ENCODE measurements at places on chromosomes 12 and 14.

GRCh38 chr12:6607751-6608591, 792 bp upstream of the CHD4 start:
- H3K36me3 ChIP-seq = no peaks in the 10 kb centered on the region
- H3K4me3 ChIP-seq = no peak overlapping the region
- DNase-seq = peak; percentile 90
- H3K4me1 ChIP-seq = peaks cover 63% of the 10 kb centered on the region
- H3K27ac ChIP-seq = peak overlapping the region; percentile 95

GRCh38 chr14:93183596-93184317, 940 bp downstream of the MOAP1 start:
- DNase-seq = no peak
- no peaks in the 10 kb centered on the region for H3K27me3 ChIP-seq
- H3K4me3 ChIP-seq = peak overlapping the region; percentile 89
- H3K4me1 ChIP-seq = peaks cover 26% of the 10 kb centered on the region

DNA sequence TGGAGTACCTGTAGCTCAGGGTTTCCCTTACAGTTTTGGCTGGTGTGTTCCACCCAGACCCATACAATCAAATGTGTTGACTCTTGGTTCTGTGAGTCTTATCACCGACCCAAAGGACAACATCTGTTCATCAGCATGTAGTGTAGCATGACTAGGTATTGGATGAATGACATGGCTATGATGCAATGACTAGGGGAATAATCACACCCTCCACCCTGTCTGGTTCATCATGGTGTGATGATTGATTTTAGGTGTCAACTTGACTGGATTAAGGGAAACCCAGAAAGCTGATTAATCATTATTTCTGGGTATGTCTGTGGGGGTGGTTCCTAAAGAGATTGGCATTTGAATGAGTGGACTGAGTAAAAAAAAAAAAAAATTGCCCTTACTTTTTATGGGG, 311.3 kb downstream of the DPF3 start:
- H3K4me3 ChIP-seq = no peak overlapping the region
- no peaks in the 10 kb centered on the region for H3K27me3 ChIP-seq
- H3K36me3 ChIP-seq = no peaks in the 10 kb centered on the region
- H3K4me1 ChIP-seq = no peaks in the 10 kb centered on the region
- no peak overlapping the region for H3K27ac ChIP-seq

GRCh38 chr14:71532344-71532743, 399.9 kb upstream of the RGS6 start:
- H3K36me3 ChIP-seq = peaks cover 2% of the 10 kb centered on the region
- no peak overlapping the region for H3K4me3 ChIP-seq
- H3K27me3 ChIP-seq = no peaks in the 10 kb centered on the region
- no peak for DNase-seq
- no peak overlapping the region for H3K27ac ChIP-seq

- peaks cover 57% of the 10 kb centered on the region for H3K4me1 ChIP-seq
- H3K27ac ChIP-seq = no peak overlapping the region
- no peaks in the 10 kb centered on the region for H3K27me3 ChIP-seq
These were observed 45.3 kb upstream of the ATP23 start for GRCh38 chr12:57896115-57896433.

DNA sequence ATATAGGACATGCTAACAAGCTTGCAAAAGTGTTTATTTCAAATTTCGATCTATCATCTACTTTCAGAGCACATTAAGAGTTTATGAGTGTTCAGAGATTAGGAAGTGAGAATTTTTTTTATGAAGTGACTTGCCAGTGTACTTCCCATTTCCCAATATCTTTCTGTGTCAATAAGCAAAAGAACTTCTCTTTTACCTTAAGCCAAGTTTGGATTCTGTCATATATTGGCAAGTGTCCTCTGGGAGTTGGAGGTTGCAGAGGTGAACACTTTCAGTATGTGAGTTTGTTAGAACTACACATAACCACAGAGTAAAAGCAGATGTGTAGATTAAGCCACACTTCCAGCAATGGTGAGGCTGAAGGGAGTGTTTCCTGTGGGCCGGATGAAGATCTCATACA, 16.6 kb upstream of the KLRF1 start:
- DNase-seq = peak; percentile 43
- H3K36me3 ChIP-seq = no peaks in the 10 kb centered on the region
- H3K4me3 ChIP-seq = no peak overlapping the region
- H3K27ac ChIP-seq = no peak overlapping the region
- H3K4me1 ChIP-seq = peaks cover 23% of the 10 kb centered on the region

- peak overlapping the region; percentile 15 for H3K27ac ChIP-seq
- H3K36me3 ChIP-seq = no peaks in the 10 kb centered on the region
- no peak for DNase-seq
- H3K4me1 ChIP-seq = peaks cover 20% of the 10 kb centered on the region
- H3K4me3 ChIP-seq = no peak overlapping the region
- H3K27me3 ChIP-seq = no peaks in the 10 kb centered on the region
These were observed 11.9 kb downstream of the CFAP54 start for GRCh38 chr12:96501133-96501761.

DNA sequence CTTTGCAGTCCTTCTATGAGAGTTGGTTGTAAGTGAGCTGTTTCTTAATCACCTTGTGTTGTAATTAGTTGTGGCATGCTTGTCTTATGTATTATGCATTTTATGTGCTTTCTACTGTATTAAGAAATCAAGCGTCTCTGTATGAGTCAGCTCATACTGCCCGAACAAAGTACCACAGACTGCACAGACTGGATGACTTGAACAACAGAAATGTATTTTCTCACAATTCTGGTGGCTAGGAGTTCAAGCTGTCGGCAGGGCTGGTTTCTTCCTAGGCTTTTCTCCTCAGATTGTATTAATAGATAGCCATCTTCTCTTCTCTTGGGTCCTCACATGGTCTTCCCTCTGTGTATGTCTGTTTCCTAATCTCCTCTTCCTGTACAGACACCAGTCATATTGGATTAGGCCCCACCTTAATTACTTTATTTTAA, 77.7 kb downstream of the FLRT2 start:
- H3K27ac ChIP-seq = no peak overlapping the region
- no peaks in the 10 kb centered on the region for H3K27me3 ChIP-seq
- no peak overlapping the region for H3K4me3 ChIP-seq
- DNase-seq = no peak

DNA sequence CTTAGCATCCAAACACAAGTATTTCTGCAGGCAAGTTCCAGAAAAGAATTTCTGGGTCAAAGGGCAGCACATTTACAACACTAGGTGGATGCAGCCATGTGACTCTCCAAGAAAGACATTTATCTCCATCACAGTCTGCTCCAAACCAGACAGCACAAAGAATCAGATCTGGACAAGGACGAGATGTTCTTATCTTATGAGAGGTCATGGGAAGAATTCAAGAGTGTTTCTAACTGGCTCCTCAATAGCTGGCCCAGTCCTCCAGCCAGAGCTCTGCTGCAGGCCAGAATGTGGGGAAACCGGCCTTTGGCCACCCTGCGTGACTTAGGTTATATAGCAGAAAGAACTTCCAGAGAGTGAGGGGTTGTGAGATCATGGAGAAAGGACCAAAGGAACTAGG, 17.4 kb downstream of the TMEM119 start:
- no peaks in the 10 kb centered on the region for H3K27me3 ChIP-seq
- DNase-seq = no peak

DNA sequence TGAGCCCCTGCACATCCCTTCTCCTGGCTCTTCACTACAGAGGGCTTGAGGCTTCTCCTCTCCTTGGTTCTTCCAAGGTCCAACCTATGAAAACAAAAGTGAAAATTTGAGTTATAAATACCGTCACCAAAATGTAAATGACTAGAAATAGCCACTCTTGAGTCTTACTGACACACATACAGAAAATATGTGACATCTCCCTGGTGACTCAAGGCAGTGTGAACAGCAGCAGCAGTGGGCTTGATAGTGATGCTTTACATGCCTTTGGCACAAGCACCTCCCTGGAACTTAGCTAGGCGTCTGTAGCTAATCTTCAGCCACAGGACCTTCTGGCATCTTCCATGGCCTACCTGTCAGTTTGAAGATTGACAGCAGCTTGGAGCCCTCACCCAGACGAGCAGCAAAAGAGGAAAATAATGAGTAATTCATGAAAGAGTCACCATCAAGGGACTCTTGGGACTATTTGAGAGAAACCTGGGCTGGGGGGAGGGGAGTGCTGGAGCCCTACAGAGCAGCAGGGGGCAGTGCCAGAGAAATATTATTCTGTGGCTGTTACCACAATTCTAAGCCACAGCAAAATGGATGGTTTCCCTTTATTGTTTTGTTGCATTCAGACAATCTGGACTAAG, 158.0 kb downstream of the KCNK10 start:
- no peak overlapping the region for H3K4me3 ChIP-seq
- no peak for DNase-seq
- H3K36me3 ChIP-seq = no peaks in the 10 kb centered on the region
- no peaks in the 10 kb centered on the region for H3K4me1 ChIP-seq

DNA sequence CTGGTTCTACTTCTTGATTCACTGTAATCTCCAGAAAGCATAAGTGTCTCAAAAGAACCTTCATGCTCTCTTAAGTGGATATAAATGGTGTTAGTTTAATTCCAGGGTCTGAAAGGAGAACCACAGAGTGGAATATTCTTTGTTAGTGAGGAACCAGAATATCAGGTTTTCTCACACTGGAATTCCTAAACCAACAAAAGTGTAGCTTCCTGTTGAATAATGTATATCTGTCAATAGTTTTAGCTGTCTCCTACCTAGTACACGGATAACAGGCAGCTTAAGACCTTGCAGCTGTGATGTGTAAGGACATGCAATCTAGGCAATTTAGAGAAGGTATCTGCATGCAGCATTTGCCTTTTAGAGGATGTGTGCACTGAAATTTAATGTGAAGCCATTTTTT, 24.0 kb downstream of the LRIG3 start:
- H3K36me3 ChIP-seq = no peaks in the 10 kb centered on the region
- no peak overlapping the region for H3K27ac ChIP-seq
- H3K4me1 ChIP-seq = no peaks in the 10 kb centered on the region
- no peak for DNase-seq
- H3K27me3 ChIP-seq = no peaks in the 10 kb centered on the region

GRCh38 chr12:80156306-80156705, 57.0 kb downstream of the OTOGL start:
- no peaks in the 10 kb centered on the region for H3K36me3 ChIP-seq
- no peaks in the 10 kb centered on the region for H3K4me1 ChIP-seq
- no peak for DNase-seq
- H3K27ac ChIP-seq = no peak overlapping the region

GRCh38 chr14:34222867-34223266, 239.2 kb downstream of the SPTSSA start:
- H3K36me3 ChIP-seq = no peaks in the 10 kb centered on the region
- no peaks in the 10 kb centered on the region for H3K4me1 ChIP-seq
- H3K27me3 ChIP-seq = peaks cover 4% of the 10 kb centered on the region
- no peak overlapping the region for H3K4me3 ChIP-seq
- no peak for DNase-seq

DNA sequence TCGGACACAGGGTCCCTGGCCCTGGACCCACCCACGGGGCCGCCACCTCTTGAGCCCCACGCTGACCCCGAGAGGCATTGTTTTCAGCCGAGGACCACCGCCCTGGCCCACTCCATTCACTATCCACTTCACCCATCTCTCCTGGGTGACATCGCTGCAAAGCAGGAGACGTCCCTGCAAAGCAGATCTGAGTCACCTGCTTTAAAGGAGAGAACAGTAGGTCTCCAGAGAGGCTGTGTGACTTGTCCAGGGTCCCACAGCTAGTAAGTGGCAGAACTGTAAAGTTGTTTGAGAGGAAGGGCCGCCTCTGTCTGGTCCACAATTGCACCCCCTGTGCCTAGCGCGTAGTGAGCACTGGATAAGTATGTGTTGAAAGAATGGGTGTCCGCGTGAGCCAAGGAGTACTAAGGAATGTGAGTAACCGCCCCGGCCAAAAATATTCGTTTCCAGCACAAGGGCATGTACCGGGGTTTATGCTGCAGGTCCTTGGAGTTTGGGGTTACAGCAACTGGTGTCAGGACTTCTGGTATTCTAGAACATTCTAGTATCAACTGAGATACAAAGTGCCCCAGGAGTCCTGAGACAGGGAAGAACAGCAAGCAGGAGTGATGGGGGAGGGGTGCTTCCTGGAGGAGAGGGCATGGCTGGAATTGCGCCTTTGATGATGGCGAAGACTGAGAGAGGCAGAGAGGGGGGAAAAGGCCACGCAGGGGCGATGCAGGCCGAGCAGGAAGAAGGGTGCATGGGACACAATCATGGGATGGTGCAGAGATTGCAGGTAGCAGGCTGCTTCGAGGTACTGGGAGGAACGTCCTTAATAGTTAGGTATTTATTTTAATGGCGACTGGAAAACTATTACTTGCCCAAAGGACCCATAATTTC, 91.1 kb downstream of the SCARB1 start:
- DNase-seq = no peak
- no peak overlapping the region for H3K4me3 ChIP-seq
- peaks cover 23% of the 10 kb centered on the region for H3K4me1 ChIP-seq
- no peak overlapping the region for H3K27ac ChIP-seq

DNA sequence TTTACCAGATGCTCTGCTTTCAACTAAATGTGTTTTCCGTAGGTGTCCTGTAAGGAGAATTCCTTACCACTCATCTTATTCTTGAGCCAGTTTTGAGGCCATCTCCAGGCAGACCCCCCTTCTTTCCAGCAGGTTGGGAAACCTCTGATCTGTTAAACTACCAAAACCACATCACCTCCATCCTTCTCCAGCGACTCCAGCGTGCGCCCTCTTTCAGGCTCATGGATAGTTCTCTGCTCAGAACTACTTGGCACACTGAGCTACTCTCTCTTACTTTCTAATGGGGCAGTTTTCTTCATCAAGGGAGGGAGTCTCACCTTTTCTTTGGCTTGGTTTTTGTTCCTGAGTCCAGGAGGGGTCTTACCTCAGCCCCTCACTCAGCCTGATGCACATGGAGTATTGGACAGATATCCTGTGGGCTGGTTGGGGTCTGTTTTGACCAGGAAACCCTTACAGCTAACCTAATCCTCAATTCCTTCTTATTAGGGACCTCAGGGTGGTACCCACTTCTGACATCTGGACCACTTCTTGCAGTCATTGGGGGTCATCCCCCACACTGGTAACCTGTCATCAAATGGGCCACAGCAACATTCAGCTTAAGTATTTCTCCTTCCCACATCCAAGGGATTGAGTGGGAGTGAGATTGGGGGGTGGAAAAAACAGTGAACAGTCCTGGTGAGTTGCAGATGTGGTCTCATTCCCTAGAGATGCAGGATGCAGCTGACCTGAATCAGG, 5.2 kb downstream of the DHRS2 start:
- H3K36me3 ChIP-seq = no peaks in the 10 kb centered on the region
- DNase-seq = no peak
- H3K4me1 ChIP-seq = no peaks in the 10 kb centered on the region
- H3K27ac ChIP-seq = no peak overlapping the region

All from B cell (primary cell).